ENCODE measurements at places on chromosomes 16 and 17.

DNA sequence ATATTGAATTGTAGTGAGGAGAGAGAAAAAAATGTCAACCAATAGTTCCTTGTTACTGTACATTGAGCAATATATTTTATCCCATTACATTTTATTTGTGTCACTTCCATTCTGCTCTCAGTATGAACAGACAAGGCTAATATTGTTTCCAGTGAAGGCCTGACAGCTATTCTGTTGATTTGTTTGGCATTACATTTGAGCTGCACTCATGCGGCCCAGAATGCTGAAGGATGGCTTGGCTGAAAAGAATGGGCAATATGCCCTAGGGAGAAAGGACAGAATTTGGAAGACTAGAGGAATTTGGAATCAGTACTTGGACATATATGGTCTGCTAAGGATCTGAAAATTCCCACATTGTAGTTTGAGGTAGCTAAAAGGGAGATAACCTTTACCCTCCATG, 1294.4 kb downstream of the CDH8 start:
- DNase-seq = no peak

- DNase-seq = peak; percentile 55
Measured at GRCh38 chr16:3938843-3939624, 58.5 kb upstream of the CREBBP start.

- no peak for DNase-seq
Measured at GRCh38 chr17:79890706-79891105, 51.5 kb upstream of the CBX4 start.

DNA sequence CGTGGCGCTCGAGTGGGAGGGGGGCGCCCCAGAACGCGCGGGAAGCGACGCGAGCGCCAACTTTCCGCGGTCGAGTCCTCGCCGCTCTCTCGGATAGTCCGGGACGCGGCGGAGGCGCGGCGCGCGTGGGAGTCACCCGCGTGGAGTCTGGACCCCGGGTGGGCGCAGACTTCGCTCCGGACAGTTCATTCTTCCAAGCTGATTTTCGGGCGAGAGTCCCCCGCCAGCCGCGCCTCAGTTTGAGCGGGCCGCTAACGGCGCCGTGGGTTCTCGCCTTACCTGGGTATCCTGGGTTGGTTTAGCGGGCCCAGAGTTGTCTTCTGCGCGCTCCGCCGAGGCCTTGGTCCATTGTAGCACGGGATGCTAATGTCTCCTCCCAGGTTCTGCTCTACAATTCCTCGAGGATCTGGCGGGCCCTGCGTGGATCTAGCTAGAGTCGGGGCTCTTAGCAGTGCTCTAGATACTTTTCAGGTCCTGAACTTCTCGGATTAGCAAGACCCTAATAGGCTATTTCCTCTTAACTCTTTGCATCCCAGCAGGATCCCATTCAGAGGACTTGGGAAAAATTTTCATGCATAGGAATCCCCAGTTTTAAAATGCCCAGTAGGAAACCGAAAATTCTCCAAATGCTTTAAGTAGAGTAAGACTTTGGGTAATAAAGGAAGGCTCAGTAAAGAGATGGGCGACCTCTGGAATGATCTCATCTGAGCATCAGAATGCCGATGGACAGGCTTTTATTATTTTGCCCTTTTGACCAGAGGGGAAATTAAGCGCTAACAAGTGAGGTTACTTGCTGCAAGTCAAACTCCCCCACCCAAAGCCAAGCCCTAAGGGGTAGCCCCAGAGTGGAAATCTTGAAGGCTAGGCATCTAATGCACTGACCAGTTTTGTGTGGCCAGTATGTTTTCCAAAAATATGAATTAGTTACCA, 537 bp upstream of the GJC1 start:
- DNase-seq = no peak

- DNase-seq = no peak
Measured at GRCh38 chr16:79380995-79381602, 219.4 kb downstream of the MAF start.

GRCh38 chr17:45222014-45222288, 266 bp downstream of the FMNL1 start:
- DNase-seq = no peak

Data from effector CD4-positive, alpha-beta T cell (primary cell).